CD4-positive, alpha-beta T cell treated with Interleukin-2 at 100 ng/mL for 4 hours (primary cell): ENCODE measurements at places on chromosomes 6 and 20.
A peak's percentile ranks its signal among the peaks of the same experiment; 100 is the strongest.

- no peak for DNase-seq
Observed at GRCh38 chr6:94733066-94733465, 844.3 kb upstream of the MANEA start.

GRCh38 chr6:127216810-127217789, 49.6 kb upstream of the RNF146 start:
- DNase-seq = no peak

DNA sequence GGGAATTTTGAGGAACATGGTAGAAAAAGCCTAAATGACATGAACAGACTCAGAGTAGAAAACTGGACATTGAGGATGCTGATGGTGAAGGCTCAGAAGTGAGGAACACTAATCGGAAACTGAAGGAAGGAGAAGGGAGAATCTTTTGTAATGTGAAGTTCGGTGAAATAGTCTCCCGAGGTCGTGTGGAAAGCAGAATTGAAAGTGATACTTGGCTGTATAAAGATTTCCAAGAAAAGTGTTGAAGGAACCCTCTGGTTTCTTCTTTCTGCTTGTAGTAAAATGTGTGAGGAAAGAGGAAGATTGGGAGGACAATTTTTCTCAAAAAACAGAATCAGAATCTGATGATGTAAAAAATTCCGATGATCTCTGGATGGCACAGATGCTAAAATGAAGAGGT, 115.4 kb downstream of the LAMP5 start:
- DNase-seq = no peak

- DNase-seq = no peak
Observed at GRCh38 chr20:13420625-13421024, 199.6 kb downstream of the ISM1 start.

GRCh38 chr20:4371623-4372251, 350.0 kb upstream of the PRND start:
- no peak for DNase-seq

- no peak for DNase-seq
Observed at GRCh38 chr6:161489626-161490306, 215.9 kb upstream of the AGPAT4 start.

DNA sequence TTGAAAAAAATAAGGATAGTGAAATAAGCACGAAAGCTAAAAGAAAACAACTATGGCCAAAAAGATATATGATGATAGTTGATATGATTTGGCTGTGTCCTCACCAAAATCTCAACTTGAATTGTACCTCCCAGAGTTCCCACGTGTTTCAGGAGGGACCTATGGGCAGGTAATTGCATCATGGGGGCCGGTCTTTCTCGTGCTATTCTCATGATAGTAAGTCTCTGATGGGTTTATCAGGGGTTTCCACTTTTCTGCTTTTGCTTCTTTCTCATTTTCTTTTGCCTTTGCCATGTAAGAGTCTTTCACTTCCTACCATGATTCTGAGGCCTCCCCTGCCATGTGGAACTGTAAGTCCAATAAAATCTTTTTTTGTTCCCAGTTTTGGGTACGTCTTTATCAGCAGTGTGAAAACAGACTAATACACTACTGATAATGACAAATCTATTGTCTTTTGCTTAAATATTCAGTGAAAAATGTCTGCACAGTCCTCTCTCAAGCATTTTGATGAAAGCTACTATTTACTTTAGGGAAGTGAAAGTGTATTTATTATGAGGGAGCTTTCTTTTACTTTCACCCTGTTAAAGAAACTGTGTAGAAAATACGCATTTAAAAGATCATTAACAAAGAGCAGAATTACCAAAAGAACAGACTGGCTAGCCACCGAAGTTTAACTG, 389.1 kb downstream of the HTR1B start:
- no peak for DNase-seq

DNA sequence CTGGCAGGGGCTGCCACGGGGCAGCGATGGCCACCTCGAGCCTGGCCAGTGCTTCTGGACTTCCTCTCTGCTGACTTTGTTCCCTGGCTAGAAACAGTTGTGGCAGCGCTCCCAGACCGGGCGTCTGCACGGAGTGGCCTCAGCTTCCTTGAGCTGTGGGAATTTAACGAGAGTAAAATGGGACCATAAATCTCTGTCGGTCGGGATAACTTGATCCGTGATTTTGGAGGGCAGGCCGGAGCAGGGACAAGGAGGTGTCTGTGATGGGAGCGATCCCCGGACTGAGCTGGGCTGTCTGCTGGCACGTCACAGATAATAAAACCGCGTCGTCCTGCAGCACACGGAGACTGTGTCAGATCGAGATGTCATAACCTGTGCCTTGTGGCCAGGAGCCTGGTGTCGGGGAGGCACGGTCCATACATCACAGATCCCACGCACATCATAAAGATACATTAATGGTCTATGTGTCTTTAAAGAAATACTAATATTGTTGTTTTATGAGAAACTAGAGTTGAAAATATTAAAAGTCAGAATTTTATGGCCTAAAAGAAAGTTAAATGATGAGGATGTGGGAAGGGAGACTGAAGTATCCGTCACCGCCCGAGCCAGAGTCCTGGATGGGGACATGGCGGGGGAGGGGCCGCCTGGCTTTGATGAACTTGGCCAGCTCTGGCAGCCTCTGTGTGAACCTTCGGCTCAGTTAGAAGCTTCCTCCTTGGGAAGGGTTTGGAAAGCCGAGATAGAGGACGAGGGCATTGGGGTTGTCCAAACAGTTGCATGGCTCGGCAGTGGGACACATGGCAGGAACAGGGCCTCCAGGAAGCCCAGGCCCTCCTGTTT, 6.5 kb upstream of the RBBP8NL start:
- no peak for DNase-seq

- no peak for DNase-seq
Observed at GRCh38 chr20:16459019-16459700, 114.1 kb downstream of the KIF16B start.

DNA sequence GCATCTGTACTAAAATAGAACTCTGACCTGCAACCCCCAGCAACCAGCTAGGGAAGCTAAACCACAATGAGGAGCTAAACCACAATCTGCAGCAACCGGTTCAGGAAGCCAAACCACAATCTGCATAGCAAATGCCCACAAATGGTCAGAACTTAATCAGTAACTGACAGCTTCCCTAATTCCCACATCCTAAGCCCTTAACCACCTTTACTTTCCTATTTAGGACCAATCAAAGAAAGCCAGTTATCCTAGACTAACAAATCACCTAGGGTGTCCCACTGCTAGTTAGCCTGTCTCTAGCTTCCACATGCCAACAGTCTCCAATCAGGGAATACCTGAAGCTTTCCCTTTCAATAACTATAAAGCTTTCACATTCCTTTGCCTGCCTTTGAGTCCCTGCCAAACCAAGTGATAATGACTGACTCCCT, 424.6 kb upstream of the PTCHD4 start:
- DNase-seq = no peak

DNA sequence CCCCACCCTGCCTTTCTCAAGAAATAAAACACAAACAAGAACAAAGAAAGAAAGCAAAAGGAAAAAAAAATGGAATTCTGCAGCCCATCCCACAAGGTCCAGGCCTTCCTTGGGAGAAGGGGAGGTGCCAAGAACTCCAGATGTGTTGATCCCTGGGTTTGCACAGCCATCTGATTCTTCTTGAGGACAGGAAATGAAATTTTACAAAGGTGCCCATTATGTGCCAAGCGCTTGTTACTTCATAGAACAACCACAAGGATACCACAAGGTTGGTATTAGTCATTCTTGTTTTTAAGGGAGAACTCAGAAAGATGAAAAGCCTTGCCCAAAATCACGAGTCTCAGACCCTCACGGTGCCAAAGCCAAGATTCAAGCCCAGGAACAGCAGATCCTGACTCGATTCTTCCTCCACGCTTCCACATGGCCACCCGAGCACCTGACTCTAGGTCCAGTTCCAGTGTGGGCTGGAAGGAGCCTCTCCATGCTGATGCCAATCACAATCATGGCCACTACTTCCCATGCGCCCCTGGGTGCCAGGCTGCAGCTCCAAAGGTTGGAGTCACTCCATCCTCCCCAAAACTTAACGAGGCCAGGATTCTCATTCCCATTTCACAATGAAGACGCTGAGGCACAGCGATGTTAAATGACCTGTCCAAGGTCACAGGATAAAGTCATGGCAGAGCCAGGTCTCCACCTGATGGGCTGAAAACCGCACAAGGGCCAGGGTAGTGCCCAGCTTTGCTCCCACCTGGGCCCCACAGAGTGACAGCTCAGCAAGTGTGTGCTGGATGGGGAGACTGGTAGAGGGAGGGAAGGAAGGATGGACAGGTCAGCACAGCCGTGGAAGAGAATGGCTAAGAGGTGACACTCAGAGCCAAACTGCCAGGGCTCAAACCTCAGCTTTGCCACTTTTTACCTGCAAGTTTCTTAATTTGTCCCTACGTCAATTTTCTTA, 66.7 kb upstream of the TOP1 start:
- DNase-seq = peak; percentile 15

DNA sequence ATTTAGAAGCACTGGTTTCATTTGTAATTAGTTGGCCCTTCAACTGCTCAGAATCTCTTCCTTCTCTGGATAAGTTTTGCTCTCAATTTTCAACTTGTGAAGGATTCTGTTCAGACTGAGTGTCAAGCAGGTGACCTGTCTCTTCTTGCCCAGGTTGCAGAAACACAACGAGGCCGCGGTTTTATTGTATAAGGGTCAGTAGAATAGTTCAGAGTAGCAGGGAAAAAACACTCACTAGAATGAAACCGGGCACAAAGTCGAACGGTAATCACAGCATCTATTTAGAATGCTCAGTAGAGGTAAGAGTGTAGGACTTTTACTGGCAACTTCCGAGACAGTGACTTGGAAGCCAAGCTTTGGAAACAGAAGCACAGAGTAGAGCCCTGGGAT, 17.9 kb upstream of the GFOD1 start:
- DNase-seq = no peak

DNA sequence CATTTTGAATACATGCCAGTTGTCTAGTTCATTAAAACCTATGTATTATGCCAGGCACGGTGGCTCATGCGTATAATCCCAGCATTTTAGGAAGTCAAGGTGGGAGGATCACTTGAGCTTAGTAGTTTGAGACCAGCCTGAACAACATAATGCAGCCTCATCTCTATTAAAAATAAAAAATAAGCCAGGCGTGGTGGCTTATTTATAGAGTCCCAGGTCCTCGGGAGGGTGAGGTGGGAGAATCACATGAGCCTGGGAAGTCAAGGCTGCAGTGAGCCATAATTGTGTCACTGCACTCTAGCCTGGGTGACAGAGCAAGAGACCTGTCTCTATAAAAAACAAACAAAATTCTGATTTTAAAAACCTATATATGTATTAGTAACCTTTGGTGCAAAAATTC, 27.5 kb downstream of the ORC3 start:
- DNase-seq = no peak

DNA sequence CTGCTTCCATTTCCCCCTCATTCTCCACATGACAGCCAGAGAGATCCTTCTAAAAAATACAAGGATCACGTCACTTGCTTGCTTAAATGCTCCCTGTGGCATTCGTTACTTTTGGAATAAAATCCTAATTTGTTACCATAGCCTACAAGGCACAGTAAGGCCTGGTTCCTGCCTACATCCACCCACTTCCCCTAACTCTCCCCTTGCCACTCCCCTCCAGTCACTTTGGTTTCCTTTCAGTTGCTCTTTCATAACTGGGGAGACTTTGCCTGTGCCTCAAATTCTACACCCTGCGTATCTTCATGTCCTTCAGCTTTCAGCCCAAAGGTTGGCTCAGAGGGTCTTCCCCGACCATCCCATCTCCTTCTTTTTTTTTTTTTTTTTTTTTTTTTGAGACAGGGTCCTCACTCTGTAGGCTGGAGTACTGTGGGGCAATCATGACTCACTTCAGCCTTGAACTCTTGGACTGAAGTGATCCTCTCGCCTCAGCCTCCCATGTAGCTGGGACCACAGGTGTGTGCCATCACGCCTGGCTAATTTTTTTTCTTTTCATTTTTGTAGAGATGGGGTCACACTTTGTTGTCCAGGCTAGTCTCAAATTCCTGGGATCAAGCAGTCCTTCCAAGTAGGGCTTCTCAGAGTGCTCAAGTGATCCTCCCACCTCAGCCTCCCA, 12.5 kb downstream of the ID1 start:
- DNase-seq = no peak
